ENCODE measurements at places on chromosomes 5 and 9.

- DNase-seq, result no peak
Measured at GRCh38 chr9:114117996-114118830, 19.1 kb upstream of the KIF12 start.

- no peak for DNase-seq
Measured at GRCh38 chr5:18778225-18778624, 1144.0 kb downstream of the TAF11L14 start.

DNA sequence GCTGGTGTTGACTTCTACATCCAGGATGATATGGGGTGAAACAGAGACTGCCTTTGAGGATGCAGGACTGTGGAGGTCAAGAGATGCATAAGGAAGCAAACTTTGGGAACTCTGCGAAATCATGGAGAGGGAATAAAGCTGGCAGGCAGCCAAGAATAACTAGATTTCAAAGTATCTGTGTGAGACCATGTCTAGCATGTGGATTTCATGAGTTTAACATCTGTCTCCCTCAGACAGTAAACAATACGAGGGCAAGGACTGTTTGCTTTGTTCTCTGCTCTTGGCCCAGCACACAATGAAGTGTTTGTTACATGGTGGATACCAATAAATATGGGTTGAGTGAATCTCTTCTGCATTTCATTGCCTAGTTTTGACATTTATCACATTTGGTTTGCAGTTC lies 71.3 kb downstream of the RASEF start:
- peak; percentile 66 for DNase-seq

GRCh38 chr5:136106351-136107031 lies 26.2 kb upstream of the SMAD5 start:
- peak; percentile 62 for DNase-seq

DNA sequence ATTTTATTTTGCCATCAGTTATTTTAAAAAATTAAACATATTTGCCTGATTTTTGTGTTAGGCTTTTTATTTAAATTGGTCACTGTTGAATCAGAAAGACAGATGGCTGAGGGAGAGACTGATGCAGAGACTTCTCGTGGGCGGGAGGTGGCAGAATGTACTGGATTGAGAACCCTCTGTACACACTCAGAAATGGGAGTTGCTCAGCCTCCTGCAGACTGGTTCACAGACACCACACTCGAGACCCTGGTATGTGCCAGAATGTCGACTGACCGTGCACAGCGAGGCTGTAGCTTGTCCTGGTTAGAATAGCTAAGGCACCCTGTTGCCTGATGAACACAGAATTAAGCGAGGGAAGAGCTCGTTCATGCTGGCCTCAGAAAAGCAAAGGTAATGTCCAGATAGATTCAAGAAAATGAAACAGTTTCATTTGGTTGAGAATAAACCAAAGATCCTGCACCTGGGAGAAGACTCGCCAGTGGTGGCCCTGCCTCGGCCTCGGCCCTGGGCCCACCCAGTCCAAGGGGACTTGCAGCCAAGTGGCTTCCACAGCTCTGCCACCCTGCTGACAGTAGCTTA lies 71.3 kb upstream of the OTULINL start:
- DNase-seq, result peak; percentile 13

- no peak for DNase-seq
Measured at GRCh38 chr5:107499776-107500175, 171.0 kb downstream of the EFNA5 start.

DNA sequence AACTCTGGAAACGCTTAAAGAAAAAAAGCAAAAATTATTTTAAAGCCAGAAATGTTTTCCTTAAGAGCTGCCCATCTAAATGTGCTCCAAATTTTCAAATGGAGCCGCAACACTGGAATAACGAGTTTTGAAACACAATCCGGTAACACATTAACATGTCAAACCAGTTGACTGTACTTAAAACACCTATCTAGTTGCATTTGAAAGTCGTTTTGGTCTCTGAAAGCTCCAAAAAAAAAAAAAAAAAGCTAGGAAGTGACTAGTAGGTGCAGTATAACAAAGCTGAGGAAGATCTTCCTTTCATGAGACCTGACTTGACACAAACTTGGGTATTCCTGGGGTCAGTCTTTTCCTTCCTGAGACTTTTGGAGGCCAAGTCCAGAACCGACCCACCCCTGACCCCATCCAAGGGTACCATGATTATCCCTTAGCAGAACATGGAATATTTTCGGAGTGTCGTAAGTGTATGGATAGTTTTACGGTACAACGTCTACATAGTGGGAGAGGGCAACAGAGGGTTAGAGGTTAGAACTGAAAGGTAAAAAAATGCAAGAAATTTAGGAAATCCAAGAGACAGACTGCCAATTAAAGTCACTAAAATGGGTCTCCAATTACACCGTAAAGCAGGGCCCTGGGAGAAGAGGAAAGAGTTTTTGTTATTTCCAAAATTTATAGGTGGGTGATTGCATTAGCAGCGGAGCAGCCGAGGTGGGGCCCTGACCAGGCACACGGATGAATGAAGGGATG lies 812 bp downstream of the CETN3 start:
- DNase-seq, result peak; percentile 0

DNA sequence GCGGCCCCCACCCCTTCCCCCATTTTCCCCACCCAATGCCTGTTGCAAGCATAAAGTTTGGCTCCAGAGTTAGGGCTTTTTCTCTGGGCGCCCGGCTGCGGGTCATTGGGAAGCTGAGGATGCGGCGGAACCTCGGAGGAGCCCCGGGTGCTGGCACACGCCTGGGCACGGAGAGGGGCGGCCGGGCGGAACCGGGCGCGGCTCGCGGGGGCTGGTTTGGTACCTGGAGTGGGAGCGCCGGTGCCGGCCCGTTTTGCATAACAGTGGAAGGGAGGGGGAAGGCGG lies 1.2 kb downstream of the PPARGC1B start:
- DNase-seq, result no peak

DNA sequence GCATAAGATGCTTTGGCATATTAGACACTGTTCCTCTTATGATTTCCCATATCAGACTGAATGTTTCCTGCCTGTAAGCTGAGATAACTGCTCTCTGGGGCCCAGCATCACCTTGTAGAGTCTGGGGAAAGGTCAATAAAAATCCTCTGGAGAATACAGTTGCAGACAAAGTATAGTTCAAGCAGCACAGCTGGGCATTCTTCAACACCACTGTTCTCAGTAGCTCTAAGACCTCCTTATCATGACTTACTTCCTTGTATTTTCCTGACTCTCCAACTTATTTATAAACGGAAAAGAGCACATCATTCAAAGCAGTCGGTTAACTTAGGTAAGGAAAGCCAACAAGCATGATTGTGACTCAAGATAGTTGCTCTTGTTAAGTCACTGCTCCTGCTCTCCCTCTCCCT lies 208.7 kb upstream of the RASEF start:
- DNase-seq, result no peak

- DNase-seq, result no peak
Measured at GRCh38 chr5:162603443-162604070, 536.0 kb downstream of the GABRG2 start.

DNA sequence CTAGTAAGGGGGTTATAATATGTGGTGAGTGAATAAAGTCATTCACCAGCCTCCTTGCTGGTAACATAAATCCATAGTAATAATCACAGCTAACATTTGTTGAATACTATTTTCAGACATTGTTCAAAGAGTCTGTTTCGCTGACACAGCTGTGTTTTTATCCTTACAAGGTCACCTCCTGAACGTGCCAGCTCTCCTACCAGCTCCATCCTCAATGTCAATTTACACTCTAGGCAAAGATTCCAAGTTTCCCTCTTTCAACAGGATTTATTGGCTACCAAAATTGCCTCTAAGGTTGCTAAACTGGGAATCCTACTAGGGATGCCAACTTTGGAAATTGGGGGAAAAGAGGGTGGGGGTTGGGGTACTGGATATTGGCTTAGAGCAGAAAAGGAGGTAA lies 30.7 kb upstream of the SMC5 start:
- DNase-seq, result no peak

DNA sequence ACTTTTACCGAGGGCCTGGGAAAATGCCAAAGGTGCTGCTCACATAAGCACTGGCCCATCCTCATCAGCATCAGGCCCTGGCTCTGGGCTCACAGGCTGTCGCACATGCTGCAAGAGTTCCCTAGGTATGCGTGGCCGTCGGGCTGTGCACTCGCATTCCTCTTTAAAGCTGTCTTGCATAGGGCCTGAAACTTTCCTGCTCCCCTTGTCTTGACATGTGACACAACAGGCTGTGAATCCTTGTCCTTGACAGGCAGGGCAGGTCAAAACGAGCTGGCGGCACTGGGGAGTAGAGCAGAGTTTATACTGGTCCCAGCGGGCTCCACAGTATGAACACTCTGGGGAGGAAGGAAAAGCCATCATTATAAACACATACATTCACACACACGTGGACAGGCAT lies 30.7 kb downstream of the TSTD2 start:
- DNase-seq, result no peak

GRCh38 chr5:24642022-24642421 lies 2.8 kb downstream of the CDH10 start:
- DNase-seq, result no peak

DNA sequence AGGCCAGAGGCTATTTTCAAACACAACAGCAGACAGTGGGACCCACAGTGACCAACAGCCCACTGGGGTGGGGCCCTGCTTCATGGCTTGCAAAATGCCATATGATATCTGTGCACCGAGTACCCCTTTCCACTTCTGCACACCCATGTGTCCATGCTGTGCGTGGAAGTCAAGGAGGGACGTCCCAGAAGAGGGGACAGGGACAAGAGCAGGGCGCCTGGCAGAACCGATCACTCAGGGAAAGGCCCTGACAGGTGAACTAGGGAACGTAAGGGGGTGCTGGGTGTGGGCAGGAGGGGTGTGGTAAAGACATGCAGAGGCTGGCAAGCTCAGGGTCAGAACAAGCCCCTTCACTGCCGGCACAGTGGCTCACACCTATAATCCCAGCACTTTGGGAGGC lies 7.6 kb upstream of the TTLL11 start:
- DNase-seq, result no peak

GRCh38 chr9:75990576-75991304 lies 100.3 kb downstream of the PCSK5 start:
- DNase-seq, result no peak

DNA sequence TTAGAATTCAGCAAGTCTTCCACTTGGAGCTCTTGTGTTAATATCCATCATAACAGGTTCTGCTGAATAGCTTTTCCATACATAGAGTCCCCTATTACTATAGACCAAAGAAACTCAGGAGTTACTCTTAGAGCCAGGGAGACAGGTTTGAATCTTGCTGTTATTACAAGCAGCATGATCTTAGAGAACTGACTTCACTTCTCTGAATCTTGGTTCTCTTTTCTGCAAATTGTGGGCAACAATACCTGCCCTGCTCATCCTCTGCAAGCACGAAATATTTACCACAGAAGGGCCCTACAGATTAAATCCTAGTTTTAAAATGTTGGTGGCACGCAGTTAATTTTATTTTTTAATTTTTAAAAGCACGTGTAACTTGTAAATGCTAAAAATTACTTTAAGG lies 111.7 kb downstream of the TLR4 start:
- DNase-seq, result no peak

DNA sequence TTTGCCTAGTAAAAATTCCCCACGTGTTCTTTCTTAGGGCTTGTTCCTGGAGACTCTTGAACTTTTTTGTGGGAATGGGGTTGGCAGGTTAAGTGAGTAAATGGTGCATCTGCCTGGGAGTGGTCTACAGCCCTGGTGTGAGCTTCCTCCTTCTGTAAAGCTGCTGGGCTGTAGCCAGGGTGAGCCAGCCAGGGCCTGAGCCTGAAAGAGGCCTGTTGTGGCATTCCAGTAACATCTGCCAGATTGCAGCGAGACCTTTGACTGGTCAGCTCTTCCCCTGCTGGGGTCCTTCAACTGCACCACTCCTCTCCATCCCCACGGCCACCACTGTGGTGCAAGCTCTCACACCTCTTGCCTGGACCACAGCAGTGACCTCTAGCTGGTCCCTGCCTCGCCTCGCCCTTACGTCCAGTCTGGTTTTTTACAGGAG lies 47.5 kb downstream of the SLC22A5 start:
- no peak for DNase-seq

GRCh38 chr5:75663579-75664284 lies 52.5 kb downstream of the ANKDD1B start:
- DNase-seq, result no peak

DNA sequence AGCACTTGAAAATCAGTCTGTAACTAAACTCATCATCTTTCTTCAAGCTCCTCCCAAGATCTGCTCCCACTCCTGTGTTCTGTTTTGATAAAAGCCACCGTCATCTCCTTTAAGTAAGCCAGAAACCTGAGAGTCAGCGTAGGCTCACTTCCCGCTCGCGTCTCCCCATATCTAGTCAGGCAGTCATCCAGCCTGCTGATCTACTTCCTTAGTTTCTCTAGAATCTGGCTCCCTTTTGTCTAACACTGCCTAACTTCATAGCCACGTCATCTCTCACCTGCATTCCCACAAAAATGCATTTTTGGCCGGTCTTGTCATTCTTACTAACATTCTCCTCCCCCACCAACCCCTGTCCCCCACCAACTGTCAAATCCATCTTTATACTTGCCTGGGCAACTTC lies 3.0 kb upstream of the TJP2 start:
- no peak for DNase-seq

GRCh38 chr9:87035879-87036278 lies 88.6 kb upstream of the GAS1 start:
- no peak for DNase-seq

DNA sequence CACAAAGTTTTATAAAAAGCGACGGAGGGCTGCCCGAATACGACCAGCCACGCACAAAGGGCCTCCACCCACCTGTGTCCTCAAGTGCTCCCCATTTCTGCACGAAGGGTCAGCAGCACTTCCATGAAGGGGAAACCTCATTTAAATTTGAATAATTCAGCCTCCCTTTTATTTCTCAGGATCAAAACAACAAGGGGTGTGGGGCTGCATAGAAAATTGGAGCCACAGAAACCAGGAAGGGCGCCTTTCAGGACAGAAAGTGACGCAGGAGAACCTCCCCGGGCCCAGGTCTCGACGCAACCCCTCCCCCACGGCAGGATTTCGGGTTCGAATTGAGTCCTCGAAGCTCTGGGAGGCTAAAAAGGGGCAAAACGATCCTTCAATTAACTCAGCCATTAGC lies 2.1 kb downstream of the NRARP start:
- DNase-seq, result no peak

GRCh38 chr5:128350705-128351104 lies 187.3 kb downstream of the FBN2 start:
- DNase-seq, result no peak

- DNase-seq, result no peak
Measured at GRCh38 chr5:12320331-12320730, 416.1 kb upstream of the CTNND2 start.

- DNase-seq, result no peak
Measured at GRCh38 chr5:57550132-57550531, 67.5 kb upstream of the ACTBL2 start.

DNA sequence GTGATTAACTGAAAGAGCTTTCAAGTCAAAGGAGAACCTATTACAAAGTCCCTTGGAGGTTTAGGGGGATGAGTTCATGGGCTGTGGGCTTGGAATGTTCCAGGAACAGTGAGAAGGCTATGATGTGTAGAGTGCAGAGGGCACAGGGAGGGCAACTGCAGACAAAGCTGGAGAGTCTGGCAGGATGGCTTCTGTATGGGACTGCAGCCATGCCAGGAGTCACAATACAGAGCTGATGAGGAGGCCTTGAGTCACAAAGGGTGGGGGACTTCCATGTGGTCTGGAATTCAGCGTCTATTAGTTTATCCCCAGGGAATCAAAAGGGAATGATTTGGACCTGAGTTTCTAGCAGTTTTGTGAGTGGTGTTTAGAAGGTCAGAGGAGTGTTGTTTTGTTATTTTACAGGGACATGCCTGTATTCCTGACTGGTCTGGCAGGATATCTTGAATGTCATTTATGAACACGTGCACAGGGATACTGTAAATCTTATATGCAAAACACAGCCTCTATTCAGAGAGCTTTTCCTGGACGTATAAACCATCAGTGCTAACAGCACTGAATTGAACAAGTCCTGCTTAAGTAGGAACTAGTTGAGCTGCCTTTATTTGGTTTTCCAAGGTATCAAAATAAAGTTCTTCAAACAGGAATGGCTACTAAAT lies 14.3 kb upstream of the TEK start:
- no peak for DNase-seq

Measured in NCI-H2171 (cell line).